Cardiac septum (tissue), 1 donor: ENCODE measurements at places on chromosomes 1 and 21. TPM values are rescaled to one million over a fixed set of nuclear protein-coding genes. Genes with fewer than 3 reads are reported as not detected.
A peak's percentile ranks its signal among the peaks of the same experiment; 100 is the strongest.

- no peak for DNase-seq
Observed at GRCh38 chr1:172483448-172483847, 39.6 kb upstream of the PIGC start.

The SPRR2G gene
- total RNA-seq: not detected

- no peak for DNase-seq
Observed at GRCh38 chr1:62384276-62385005, 52.4 kb upstream of the USP1 start.

GRCh38 chr1:95504321-95504720 lies 270.3 kb downstream of the RWDD3 start:
- DNase-seq: no peak

GRCh38 chr1:27428316-27429028 lies 36.0 kb downstream of the GPR3 start:
- DNase-seq: peak; percentile 75

DNA sequence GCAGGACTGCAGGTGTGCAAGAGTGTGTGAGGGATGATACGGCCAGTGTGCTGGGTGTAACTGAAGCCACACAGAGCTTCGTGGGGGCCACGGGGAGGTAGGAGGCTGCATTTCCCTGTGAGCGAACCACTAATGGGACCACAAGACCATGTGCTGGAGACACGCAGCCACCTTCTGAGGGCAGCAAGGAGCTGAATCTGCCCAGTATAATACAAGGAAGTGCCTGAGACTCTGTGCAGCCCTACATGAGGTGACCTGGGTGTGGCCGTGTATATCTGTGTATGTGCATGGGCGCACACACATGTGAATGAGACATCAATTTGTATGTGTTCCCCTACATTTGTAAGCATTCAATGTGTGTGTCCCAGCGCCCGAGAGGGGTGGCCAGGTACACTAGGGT lies 50.8 kb downstream of the CHD5 start:
- DNase-seq: no peak

The SLC44A5 gene
- 3.9 TPM for total RNA-seq

The MR1 gene
- 4.6 TPM for total RNA-seq

DNA sequence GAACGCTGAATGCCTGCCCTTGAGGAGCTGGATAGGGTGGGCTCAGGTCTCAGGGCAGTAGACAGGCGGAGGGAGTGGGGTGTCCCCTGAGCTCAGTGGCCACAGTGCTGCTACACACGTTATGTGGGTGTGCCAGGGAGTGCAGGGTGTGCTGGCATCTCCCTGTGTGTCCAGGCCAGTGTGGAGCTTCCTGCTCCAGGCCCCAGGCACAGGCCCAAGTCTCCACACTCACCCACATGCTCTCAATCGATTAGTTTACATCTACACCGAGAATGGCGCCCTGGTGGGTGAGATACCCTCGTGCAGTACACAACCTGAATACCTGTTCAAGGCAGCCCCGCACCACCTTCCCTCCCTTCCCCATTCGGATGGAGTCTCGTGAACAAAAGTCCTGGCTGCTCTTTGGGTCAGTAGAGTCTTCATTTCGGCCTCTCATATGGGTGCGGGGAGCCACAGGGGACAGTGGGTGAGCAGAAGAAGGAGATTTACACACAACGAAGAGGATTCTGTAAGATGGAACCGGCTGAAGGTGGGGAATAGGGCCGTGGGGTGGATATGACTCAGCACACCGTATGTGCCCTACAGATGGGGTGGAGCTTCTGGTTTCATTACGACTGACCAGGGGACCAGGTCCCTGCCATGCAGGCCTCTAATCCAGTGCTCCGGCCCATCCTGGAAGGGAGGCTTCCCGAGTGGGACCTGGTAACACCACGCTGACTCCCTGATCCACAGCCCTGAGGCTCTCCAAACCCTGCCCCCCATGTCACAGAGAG lies 93.3 kb downstream of the SPSB1 start:
- DNase-seq: no peak

The ZYG11B gene
- 47.6 TPM for total RNA-seq

GRCh38 chr1:47786316-47786715 lies 210.9 kb downstream of the TRABD2B start:
- no peak for DNase-seq

DNA sequence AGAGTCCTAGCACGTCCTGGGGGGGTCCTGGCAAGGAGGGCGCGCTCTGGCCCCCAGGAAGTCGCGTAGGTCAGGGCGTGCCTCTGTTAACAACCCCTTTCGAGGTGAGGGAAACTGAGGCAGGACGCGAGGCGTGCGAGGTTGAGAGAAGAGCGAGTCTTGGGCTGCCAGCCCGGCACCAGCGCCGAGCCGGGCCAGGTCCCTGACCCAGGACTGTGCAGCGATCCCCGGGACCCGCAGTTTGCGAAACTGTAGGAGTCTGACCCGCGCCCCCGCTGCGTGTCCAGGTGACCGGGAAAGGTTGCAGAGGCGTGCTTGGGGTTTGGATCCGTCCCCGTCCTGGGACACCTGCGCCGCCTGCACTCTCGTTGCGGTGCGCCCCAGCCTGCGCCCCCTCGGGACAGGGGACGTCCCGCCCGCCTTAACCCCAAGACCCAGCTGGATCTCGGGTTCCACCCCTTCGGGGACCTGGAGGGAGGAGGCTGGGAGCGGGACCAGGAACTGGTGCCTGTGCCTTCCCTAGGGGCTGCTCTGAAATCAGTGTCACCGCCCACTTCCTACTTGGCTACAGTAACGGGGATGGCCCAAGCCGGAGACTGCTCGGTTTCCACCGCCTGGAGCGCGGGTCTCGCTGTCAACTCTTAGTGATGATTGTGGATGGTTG lies 493 bp downstream of the DISC1 start:
- peak; percentile 90 for DNase-seq

- no peak for DNase-seq
Observed at GRCh38 chr1:202661136-202661845, 49.0 kb downstream of the SYT2 start.

DNA sequence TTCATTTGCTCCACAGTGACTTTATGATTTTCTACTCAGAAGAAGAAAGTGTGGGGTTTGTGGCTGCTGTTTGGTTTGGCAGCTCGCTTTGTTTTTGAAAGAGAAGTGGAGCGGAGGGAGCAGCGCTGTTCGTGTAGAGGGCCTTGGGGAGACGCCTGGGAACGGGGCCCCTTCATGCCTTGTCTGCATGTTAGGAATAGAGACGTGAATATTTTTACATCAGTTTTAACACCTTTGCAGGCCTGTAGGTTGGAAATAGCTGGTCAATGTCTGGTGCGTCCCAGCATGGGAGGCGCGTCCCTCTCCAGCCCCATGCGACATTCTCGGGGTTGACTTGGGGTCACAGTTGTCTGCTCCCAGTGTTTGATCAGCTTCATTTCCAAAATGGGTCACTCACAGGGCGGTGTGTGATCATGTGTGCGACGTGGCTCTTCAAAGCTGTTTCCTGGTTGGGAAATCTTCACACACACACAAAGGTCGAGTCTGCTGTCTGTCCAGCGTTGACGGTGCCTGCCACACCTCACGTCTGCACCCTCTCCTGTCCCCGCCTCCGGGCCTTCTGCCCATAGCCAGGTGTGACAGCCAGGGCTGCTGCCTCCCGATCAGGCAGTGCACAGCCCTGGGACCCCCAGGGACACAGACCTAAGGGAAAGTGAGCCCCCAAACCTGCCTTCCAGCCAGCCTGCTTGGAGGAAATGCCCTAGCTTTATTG lies 149.2 kb downstream of the PSMG1 start:
- DNase-seq: no peak

DNA sequence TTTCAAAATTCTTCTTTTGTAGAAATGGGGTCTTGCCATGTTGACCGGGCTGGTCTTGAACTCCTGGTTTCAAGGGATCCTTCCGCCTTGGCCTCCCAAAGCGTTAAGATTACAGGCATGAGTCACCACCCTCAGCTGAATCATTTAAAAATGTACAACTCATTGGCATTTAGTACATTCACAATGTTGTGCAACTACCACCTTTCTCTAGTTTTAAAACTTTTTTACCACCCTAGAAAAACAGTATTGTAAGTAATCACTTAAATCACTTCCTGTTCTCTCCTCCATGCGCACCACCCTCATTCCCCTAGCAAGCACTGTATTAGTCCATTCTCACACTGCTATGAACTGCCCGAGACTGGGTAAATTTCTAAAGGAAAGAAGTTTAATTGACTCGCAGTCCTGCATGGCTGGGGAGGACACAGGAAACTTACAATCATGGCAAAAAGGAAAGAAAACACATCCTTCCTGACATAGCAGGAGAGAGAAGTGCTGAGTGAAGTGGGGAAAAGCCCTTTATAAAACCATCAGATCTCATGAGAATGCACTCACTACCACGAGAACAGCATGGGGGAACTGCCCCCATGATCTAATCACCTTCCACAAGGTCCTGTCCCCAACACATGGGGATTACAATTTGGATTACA lies 14.4 kb upstream of the THEM5 start:
- no peak for DNase-seq

DNA sequence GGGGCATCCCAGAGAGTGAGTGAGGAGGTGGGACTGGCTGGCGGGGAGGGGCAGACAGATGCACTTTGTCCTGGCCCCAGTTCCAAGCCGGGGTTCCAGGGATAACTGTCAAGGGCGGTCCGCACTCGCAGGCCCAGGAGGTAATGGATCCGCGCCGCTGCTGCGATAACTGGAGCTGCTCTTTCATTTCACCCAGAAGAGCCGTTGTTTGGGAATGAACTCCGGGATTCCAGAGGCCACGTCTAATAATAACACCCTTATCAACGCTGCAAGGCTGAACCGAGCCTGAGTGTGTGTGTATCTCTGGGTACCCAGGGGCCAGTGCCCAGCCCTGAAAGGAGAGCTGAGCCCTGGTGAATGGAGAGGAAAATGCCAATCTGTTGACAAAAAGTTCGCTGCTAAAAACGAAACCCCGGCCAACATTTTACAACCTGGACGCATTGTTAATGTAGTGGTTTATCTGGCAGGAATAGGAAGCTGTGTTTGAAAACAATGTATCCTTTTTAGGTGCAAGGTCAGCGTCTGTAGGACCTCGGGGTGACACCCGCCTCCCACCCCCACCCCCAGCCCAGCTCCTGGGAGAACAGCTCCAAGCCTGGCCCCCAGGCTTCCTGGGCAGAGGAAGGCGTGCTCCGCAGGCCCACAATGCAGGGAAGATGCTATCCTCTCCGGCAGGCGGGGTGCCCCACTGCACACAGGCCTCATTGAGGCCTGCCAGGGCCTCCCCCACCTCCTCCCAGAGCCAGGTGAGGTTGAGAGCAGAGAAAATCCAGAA lies 119.7 kb downstream of the PROX1 start:
- peak; percentile 82 for DNase-seq

DNA sequence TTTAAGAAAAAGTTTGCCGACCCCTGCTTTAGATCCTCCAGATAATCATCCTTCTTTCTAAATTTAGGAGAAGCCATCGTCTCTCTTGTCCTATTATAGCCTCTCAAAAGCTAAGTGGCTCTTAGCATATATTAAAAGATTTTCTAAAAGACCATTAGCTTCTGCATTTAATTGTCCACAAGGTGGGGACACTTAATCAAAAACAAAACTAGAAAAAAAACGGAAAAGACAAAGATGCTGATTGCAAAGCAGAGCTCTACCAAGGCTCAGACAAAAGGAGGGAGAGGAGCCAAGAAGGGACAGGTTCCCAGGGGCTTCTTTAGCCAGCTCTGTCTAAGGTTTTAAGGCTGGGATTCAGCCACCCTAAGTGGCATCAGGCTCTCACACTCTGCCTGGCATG lies 128.3 kb upstream of the HMGB4 start:
- no peak for DNase-seq

- no peak for DNase-seq
Observed at GRCh38 chr1:115706587-115707425, 61.7 kb downstream of the CASQ2 start.

The SYCP1 gene
- not detected for total RNA-seq

DNA sequence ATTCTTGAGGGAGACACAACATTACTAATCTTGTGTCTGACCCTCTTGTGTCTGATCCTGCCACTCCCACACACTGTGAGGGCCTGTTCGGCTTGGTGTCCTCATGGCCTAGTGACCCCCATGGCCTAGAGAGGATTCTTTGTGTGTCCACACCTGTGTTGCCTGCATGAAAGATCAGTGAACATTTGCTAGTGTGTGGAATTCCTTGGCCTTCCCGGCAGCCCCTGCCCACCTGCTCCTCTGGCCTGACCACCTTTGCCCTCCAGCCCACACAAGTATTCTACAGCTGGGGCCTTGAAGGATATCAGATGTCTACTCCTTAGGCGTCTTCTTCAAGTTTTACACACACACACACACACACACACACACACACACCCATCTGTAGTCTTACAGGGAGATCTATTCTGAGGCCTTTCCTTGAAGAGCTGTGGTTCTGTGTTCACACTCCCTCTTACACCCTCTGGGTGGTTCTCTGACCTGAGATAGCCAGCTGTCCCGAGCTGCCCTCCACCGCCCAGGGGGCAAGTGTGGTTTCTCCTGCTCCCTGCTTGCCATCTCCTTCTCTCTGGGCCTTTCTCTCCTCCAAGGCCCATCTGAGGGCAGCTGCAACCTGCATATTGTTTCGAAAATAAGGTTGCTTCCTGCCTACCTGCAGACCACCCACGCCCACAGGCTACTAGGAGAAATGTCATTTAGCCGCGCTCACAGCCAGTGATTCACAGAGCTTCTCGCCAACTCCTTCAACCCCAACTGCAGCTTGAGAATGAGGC lies 45.4 kb downstream of the CD247 start:
- DNase-seq: no peak

DNA sequence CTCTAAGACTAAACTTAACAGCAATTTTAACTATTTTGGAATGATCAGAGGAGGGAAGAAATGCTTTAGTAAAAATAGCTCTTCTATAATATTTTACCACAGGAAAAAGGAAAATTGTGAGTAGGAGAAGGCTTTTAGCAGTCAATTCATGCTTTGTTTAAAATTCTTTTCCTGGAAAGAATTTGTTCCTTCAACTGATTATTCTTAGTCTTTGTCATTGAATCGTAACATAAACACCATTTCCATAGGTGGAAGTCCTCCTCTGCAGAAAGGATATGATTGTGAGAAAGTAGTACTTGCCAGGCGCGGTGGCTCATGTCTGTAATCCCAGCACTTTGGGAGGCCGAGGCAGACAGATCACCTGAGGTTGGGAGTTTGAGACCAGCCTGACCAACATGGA lies 11.9 kb upstream of the ACTA1 start:
- no peak for DNase-seq

DNA sequence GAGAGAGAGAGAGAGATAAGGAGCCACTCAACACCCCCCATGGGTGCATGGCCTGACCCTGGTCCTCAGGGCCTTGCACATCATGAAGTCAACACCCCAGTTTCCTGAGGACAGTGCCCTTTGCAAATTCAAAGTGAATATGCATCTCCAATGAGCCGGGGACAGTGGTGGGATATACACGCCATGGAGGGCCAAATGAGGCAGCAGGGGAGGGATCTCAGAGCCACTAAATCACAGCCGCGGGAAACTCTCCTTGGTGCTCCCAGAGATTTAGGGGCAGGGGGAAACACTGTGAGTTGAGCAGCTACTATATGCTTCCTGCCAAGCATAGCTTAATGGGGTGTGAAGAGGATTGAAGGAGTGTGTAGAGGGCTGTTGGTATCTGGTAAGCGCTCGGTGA lies 35.5 kb downstream of the MATN1 start:
- DNase-seq: peak; percentile 66

The ZBTB40 gene
- 12.9 TPM for total RNA-seq

The NUP210L gene
- 0.48 TPM for total RNA-seq

- DNase-seq: no peak
Observed at GRCh38 chr1:195733408-195733807, 874.8 kb downstream of the KCNT2 start.

GRCh38 chr21:20207335-20207734 lies 790.9 kb upstream of the NCAM2 start:
- DNase-seq: no peak
